ENCODE measurements at places on chromosomes 2 and 18.

- DNase-seq = no peak
These were observed 235.9 kb downstream of the EIPR1 start for GRCh38 chr2:3141696-3142095.

- no peak for DNase-seq
These were observed 15.5 kb downstream of the PTPN2 start for GRCh38 chr18:12868576-12868975.

- no peak for DNase-seq
These were observed 975.7 kb upstream of the ZEB2 start for GRCh38 chr2:145495590-145495989.

DNA sequence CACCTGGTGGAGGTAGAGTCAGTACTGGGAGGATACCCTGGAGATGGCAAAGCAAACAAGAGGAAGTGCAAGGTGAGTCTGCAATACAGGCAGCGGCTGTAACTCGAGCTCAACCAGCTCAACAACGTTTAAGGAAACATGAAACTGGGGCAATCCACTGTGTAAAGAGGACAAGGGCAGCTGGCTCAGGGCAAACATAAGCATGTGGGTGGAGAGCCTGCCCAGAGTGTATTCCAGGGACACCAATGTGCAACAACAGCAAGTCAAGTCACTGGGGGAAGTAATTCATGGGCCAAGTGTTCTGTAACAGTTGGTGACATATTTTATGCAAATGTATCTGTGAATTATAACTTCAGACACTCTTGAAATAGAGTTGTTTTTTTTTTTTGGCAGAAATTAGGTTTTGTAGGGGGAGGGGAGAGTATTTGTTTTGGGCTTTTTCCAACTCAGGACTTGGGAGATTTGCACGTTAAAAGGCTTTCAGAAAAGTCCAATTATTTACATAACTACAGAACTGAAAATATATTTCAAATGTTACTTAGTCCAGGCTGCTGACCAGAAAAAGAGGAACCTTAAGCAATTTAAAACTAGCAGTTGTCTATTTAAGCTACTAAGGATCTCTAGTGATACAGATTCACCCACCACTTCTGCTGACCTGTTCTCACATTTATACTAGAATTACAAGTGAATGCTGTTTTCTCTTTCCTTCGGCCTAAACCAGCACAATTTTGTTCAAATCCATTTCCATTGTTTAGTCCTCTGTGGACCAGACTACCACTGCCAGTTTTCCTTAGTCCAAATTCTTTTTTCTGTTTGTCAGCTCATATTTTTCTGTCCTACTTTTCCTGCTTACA lies 18.6 kb downstream of the NRXN1 start:
- no peak for DNase-seq

DNA sequence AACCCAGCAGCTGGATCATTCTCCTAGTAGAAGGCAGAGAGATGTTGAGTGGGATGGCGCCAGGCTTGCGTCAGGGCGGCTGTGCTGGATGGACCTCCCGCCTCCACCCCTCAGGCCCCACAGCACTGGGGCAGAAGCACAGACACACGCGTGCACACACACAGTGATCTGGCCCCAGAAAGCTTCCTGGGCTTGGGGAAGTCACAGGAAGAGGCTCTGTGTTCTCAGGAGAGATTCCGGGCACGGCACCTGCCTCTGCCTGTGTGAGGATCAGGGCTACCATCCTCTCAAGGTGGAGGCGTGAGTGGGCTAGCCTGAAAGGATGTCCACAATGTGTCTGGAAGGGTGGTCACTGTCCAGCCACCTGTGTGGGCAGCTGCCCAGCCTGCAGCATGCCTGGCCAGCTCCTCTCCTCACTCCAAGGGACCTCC lies 229.8 kb upstream of the HS6ST1 start:
- DNase-seq = no peak

DNA sequence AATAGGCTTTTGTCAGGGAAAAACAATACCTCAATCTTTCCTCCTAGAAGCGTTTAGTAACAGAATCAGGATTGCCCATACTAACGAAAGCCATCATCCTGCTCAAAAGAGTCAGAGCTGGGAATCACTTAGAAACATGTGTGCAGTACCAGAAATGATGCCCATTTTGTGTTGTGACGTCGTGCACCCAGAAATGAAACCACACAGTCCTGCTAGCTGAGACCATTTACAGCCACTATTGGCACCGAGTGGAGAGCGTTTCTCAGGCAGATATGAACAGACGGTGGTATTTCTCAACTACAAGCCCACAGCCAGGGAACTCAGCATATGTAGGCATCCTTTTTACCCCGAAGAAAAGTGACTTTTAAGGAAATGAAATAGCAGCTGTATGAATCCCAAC lies 284.3 kb upstream of the LRATD1 start:
- no peak for DNase-seq

GRCh38 chr18:28110924-28111323 lies 66.0 kb downstream of the CDH2 start:
- no peak for DNase-seq

DNA sequence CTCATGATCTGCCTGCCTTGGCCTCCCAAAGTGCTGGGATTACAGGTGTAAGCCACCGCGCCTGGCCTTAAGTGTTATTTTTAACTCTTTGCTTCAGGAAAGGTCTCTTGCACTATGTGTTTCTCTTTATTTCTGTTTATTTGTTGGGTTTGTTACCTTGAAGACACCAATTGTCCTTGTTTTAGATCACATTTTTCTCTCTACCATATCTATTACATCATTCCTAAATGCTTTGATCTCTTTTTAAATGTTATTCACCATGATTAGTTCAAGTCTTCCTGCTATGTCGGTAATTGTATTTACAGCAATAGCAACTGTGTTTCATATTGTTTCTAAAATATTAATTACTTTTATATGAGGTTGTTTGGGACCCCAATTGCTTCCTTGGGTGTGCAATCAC lies 77.7 kb downstream of the CDC42EP3 start:
- no peak for DNase-seq

GRCh38 chr2:70633508-70633907 lies 79.9 kb upstream of the TGFA start:
- DNase-seq = no peak
